ENCODE measurements at places on chromosomes 13 and 19. TPM values are rescaled to one million over a fixed set of nuclear protein-coding genes. Genes with fewer than 3 reads are reported as not detected.

The AXL gene
- 5.3 TPM for total RNA-seq

The CXCL17 gene
- total RNA-seq = 30.2 TPM

GRCh38 chr19:47538812-47539211 lies 23.9 kb upstream of the NAPA start:
- DNase-seq = no peak

DNA sequence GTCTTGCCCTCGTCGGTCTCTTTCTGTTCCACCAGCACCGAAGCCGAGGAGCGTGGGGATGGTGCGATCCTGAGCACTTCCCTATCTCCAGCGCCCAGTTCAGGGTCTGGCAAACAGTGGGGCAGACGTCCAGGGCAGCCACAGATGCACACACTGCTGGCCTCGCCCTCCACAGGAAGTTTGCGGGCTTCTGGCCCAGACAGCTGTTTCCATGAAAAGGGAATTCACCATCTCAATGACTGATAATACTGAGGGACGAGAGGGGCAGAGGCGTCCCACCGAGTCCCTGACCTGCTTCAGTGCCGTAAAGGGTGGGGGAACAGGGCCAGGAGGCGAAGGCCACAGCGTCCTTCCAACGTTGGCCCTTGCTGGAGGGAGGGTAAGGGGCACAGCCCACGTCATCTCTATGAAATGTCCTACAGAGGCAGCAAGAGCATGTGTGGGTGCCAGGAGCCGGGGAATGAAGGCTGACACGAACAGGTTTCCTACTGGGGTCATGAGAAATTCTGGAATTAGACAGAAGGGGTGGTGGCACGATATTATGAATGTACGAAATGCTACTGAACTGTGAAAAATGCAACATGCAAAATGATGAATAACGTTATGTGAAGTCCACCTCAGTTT lies 19.5 kb downstream of the SHC2 start:
- DNase-seq = no peak
